ENCODE measurements at places on chromosomes 2 and 18.

- H3K27ac ChIP-seq, result no peak overlapping the region
- peaks cover 9% of the 10 kb centered on the region for H3K4me1 ChIP-seq
- H3K36me3 ChIP-seq, result no peaks in the 10 kb centered on the region
- no peak for DNase-seq
- H3K27me3 ChIP-seq, result no peaks in the 10 kb centered on the region
Observed at GRCh38 chr2:18684206-18685038, 95.1 kb upstream of the NT5C1B start.

- no peaks in the 10 kb centered on the region for H3K27me3 ChIP-seq
- H3K36me3 ChIP-seq, result peaks cover 10% of the 10 kb centered on the region
- no peak overlapping the region for H3K4me3 ChIP-seq
- H3K4me1 ChIP-seq, result peaks cover 51% of the 10 kb centered on the region
- H3K27ac ChIP-seq, result no peak overlapping the region
Observed at GRCh38 chr2:171889808-171890207, 4.2 kb downstream of the SLC25A12 start.

DNA sequence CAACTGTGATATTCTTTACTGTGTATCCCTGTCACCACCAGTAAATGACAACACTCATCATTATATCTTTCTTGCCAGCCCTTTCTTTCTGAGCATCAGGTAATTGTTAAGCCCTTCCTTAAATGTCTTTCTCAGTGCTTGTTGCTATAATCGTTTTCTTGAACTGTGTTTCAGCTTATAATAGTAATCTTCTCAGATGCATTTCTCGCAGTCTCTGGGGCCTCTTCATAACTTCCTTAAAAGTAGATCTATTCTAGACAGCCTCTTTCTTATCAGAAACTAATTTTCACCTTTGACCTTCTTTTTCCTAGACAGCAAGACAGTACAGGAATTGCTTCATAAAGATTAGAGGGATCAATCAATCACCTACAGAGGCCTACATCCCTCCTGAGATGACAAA is 648.1 kb downstream of the CPS1 start:
- no peaks in the 10 kb centered on the region for H3K36me3 ChIP-seq
- no peaks in the 10 kb centered on the region for H3K4me1 ChIP-seq
- H3K4me3 ChIP-seq, result no peak overlapping the region
- no peaks in the 10 kb centered on the region for H3K27me3 ChIP-seq
- no peak overlapping the region for H3K27ac ChIP-seq
- DNase-seq, result no peak

DNA sequence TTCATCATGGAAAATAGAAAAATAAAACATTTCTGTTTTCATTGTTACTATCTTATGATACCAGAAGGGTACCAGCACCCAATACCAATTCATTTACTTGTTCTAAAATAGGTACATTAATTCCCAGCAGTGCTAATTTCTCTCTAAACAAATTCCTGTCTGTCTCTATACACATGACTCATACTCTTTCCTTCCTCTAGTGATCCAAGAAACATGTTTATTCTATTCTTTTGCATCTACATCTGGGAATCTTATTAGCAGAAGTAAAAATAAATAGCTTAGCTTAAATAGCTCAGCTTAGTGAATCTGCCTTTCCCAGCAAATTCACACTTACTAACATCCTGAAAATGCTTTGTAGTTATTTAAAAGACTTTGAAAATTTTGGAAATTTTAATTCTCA is 84.5 kb upstream of the MAPRE2 start:
- H3K27ac ChIP-seq, result no peak overlapping the region
- H3K27me3 ChIP-seq, result peaks cover 77% of the 10 kb centered on the region
- no peak overlapping the region for H3K4me3 ChIP-seq
- no peaks in the 10 kb centered on the region for H3K36me3 ChIP-seq

All from central memory CD8-positive, alpha-beta T cell (primary cell).